Cortex of kidney (tissue), 1 donor: ENCODE measurements at places on chromosomes 5 and 9.

DNA sequence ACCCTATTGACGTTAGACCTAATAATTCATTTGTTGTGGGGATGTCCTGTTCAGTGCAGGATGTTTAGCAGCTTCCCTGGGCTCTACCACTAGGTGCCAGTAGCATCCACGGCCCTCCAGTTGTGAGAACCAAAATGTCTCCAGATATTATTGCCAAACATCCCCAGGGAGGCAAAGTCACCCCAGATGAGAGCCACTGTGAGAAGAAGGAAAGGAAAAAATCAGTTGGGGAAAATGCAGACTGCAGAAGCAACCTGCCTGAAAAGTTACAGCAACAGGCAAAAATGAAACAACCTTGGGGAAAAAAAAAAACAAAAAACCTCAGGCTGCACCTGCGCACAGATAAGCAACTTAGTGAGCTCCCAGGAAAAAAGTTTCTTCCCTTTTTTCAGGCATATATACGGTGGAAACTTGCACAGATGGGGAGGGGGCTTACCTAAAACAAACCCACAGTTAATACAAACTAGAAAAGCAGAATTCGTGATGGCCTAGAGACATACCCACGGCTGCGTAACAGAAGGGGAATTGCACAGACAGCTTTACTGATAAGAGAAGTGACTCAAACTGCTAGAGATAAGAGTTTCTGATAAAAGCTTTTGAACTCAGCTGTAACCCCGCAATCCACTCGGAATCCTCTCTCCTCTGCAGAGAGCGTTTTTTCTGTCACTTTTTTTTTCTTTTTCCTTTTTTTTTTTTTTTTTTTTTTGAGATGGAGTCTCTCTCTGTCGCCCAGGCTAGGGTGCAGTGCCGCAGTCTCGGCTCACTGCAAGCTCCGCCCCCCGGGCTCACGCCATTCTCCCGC is 29.8 kb upstream of the FBP1 start:
- no peak for DNase-seq

DNA sequence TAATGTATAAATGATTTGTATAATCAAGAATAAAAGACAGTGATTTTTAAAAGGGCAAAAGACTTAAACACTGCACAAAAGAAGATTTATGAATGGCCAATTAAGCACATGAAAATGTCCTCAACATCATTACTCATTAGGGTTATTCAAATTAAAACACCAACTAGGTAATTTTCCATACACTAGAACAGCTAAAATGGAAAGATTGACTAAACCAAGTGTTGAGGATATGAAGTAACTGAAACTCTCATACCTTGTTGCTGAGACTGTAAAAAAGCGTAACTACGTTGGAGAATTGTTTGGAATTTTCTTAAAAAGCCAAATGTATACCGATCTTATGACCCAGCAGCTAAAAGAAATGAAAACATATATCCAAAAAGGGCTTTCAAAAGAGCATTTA is 144.9 kb downstream of the SGCD start:
- DNase-seq, result no peak

GRCh38 chr5:31113101-31113500 is 80.4 kb upstream of the CDH6 start:
- DNase-seq, result no peak

DNA sequence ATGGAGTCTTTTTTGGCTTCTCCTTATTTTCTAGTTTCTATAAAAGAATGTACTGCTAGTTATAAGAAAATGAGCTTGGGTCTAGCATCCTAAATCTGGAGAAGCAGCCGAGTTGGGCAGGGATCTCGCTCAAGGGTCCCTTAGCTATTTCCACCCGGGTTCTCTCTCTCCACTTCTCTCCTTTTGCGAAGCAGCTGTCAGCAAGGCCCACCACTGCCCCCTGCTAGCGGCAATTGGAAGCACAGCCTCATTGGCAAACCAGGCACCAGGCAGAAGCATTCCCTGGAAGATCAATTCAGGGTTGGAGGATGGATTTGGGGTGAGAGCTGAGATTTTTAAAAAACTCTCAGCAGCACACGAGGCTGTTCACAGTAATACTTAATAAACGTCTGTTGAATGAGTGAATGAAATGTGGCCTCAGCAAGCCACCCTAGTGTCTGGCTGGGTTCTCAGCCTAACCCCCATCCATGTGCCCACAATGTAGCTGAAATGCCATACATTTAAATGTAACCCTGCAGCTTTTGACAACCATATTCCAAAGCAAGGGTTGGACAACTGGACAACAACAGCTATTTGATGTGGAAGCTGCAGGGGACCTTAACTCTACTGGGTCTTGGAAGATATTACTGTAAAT is 34.6 kb upstream of the TNIP1 start:
- DNase-seq, result no peak

DNA sequence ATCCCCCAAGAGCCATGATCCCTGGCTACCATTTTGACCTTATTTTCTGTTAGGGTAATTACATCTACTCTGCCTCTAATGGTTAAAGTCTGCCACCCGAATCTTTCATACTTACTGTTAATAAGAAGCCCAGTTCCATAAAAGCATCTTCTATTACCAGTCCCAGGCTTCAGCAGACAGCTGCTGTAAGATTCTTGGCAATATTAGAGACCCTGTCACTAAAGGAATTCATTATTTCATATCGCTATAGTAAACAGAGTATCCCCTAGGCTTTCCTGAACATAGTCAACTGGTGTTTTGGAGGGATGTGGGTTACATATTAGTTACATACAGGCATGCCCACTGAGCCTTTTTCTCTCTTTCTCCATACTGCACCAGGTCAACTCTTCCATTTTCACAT is 608.7 kb upstream of the SEMA6A start:
- no peak for DNase-seq

DNA sequence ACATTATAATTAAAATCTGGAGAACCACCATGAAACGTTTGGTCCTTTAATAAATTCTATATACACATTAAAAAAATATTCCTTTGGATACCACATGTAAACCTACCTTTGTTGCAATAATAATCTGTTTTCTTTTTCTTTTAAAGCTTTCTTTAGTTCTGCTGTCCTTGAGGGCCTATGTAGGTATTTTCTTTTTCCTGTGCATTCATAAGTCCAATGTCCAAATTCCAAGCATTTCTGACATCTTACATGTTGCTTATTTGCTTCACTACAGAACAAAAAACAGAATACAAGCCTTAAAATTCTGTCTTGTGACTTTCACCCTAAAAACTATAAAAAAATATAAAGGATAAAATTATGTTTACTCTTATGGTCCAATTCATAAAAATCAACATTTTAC is 19.7 kb downstream of the ZCCHC10 start:
- no peak for DNase-seq

DNA sequence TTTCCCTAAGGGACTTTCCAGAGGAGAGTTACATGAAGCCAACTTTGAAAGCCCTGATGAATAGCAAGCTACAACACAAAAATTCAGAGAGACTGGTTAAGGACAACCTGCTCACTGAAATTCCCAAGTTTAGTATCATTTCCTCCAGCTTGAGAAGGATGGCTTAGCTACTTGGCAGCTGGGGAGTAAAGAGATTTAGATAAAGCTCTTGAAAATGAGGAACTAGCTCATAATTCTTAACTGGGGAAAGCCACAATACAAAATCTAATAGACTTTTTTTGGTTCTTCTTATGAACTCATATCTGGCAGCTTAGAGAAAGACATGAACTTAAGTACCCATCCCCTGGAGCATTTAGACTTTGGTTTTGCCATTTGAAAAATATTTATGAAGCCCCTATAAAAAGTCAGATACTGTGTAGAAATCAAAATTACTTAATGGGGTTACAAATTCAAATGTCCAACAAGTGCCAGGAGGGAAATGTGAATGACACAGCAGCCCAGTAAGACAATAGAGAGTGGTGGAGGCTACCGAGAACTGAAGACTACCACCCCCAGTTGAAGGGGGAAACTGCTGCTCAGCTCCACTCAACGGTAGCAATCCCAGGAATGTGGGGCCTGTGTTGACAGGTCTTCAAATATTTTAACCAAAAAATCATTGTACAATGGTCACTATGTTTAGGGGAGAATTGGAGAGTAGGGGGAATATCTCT is 79.4 kb upstream of the ADRB2 start:
- no peak for DNase-seq

DNA sequence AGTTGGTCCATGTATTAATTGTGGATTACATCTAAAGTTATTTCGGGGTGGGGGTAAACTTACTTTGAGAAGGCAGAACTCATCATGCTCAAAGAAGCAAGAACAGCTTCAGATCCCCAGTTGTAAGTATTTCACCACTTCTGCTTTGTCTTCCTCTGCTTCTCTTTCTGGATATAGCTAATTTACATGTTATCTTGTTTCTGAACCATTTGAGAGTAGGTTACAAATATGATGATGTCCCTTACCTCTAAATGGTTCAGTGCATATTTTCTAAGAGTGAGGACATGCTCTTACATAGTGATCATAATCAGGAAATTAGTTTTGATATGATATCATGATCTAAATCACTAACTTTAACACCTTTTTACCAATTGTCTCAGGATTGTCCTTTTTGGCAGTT is 11.9 kb downstream of the TRIO start:
- no peak for DNase-seq

DNA sequence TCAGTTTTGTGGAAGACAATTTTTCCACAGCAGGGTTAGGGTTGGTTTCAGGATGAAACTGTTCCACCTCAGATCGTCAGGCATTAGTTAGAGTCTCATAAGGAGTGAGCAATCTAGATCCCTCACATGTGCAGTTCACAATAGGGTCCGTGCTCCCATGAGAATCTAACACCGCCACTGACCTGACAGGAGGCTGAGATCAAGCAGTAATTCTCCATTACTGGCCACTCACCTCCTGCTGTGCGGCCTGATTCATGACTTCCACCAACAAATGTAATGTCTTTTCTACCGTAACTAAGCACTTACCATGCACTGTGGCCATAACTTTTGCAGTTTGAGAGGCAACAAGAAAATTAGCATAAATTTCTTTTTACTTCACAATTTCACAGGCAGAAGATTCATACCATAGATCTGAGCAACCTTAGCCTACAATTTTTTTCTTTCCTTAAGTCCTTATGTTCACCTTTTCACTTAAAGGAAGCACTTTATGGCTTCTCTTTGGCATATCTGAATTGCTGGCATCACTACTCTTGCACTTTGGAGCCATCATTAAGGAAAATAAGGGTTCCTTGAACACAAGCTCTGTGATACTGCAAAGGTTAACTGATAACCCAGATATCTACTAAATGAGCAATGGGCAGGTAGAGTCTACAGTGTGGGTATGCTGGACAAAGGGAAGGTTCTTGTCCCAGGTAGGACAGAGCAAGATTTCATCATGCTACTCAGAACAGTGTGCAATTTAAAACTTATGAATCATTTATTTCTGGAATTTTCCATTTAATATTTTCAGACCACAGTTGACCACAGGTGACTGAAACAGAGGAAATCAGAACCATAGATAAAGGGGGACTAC is 83.0 kb upstream of the IFNK start:
- DNase-seq, result no peak

DNA sequence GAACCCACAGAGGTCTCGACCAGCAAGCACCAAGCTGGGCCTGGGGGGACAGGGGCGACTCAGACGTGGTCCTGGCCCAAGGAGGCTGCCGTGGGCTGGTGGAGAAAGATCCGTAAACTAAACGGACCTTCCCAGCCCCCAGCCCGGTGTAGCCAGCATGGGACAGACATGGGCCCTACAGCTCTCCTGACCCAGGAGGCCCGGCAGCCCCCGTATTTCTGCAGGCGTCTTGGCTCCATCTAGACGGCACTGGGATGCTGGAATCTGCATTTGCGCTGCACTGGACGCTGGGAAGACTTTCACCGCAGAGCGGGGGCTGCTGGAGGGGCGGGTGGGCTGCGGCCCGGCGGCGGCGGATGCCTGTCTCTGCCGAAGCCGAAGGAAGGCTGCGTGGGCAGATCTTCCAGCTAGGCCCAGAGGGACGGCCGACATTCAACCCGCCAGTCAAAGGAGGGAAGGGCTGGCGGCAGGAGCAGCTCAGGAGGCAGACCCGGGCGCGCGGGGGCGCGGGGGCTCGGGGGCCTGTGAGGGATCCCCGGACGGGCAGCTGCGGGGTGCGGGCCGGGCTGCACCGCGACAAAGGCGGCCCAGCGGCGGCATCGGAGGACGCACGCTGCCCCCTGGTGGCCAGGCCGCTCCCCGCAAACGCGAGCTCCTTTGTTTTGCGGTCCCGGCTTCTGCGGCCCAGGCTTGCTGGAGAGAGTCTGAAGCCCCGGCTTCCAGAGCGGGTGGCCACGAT is 266.2 kb downstream of the NSG2 start:
- no peak for DNase-seq

DNA sequence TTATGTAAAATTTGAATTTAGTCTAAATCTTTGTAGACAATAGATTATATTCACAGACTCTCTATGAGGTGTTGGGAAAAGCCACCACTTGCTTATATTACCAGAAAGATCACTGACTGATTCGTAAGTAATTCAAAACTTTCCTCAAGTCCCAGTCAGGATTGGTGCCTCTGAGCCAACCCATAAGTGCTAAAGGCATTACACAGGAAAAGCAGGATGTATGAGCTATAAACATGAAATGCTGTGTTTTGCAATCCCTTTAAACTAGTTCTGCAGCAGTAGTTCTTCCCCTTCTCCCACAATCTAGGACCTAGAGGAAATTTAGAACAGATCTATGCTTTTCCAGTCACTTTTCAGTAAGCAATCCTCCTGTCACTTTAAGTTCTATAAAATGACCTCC is 48.0 kb downstream of the SHLD3 start:
- DNase-seq, result no peak

GRCh38 chr9:70228611-70229010 is 30.2 kb upstream of the SMC5 start:
- DNase-seq, result no peak

- no peak for DNase-seq
Observed at GRCh38 chr5:132426525-132427138, 57.1 kb downstream of the SLC22A5 start.

- DNase-seq, result no peak
Observed at GRCh38 chr5:82509762-82510161, 231.6 kb upstream of the RPS23 start.

DNA sequence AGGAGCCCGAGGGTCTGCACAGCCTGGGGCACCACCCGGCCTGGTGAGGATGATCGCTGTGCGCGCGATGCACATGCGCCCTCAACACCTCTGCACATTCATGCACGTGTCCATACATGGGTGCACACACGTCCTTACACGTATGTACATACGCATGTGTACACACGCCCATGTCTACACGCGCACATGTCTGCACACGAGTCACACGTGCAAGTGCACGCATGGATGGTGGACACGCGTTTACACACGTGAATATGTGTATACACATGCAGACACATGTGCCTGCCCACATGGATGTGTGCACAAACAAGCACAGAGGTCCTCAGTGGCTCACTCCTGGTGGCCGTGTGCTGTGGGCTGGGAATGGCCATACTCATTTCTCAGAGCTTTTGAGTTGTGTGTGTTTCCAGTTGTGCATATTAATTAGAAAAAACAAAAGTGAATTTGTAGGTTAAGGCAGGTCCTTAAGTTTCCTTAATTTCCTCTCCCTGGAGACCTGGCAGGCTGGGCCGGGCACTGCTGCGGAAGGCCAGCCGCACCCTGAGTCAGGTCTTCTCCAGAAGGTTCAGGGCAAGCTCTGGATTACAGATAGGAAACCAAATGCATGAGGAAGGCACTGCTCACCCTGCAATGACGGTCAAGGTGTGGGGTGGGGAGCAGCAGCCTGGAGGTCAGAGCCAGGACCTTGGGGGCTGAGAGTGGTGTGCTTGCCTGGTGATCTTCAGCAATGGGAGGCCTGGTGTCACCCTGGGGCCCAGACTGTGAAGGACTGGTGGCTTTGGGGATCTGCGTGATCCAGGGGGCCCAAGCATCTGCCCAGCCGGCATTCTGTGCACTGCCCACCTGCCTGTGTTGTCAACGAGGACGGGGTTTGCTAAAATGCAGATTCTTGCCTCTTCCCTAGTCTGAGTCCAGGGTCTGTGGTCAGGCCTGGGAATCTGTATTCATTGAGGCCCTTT is 1.3 kb upstream of the RNU6ATAC start:
- no peak for DNase-seq
